NCI-H460 (cell line): ENCODE measurements at places on chromosomes 6 and 20.
A peak's percentile ranks its signal among the peaks of the same experiment; 100 is the strongest.

GRCh38 chr20:50580016-50580747 is 70.0 kb downstream of the PTPN1 start:
- peak; percentile 66 for DNase-seq

- no peak for DNase-seq
Observed at GRCh38 chr6:17957904-17958620, 29.4 kb downstream of the KIF13A start.

- peak; percentile 39 for DNase-seq
Observed at GRCh38 chr6:100116411-100117194, 122.6 kb upstream of the MCHR2 start.

GRCh38 chr6:89260832-89261231 is 43.7 kb upstream of the GABRR1 start:
- DNase-seq: no peak

DNA sequence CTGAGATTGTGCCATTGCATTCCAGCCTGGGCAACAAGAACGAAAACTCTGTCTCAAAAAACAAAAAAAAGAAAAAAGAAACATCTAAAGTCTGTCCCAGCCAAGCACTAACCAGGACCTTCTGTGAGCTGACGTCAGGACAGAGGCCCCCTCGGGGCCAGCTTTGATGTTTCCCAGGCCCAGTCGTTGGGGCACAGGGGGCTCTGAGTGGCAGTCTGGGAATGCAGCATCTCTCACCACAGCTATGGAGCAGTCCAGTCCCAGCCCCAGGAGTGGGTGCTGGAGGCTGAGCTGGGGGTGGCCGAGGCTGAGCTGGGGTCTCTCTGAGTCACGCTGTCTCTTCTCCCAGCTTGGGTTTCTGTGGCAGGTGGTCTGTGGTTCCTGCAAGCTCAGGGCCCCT is 46.0 kb upstream of the SRF start:
- no peak for DNase-seq

DNA sequence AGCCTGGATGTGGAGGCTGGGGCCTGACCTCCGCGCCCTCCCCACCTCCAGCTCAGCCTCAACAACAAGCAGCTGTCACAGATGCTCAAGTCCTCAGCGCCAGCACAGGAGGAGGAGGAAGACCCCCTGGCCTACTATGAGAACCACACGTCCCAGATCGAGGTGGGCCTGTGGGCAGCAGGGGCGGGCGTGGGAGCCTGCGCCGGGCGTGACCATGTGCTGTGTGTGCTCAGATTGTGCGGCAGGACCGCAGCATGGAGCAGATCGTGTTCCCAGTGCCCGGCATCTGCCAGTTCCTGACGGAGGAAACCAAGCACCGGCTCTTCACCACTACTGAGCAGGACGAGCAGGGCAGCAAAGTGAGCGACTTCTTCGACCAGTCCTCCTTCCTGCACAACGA is 23.5 kb downstream of the UQCC2 start:
- no peak for DNase-seq

DNA sequence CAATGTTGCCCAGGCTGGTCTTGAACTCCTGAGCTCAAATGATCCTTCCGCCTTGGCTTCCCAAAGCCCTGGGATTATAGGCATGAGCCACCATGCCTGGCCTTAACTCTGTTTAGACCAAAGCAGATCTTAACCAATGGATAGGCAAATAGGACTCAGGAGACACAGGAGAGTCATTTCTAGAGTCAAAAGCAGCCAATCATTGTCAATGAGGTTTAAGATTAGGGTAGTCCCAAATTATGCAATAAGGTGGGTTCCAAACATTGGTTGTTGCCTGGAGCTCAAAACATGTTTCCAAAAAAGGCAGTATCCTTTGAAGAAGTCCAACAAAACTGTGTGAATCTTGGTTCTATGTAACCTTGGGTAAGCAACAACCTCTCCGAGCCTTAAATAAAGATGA is 95.7 kb upstream of the JARID2 start:
- no peak for DNase-seq

- no peak for DNase-seq
Observed at GRCh38 chr6:7719364-7719850, 6.5 kb upstream of the BMP6 start.

GRCh38 chr6:156943816-156944215 is 166.6 kb downstream of the ARID1B start:
- no peak for DNase-seq

- DNase-seq: no peak
Observed at GRCh38 chr6:4017834-4018170, 61.1 kb downstream of the FAM217A start.

GRCh38 chr6:42294759-42295158 is 77.1 kb upstream of the MRPS10 start:
- no peak for DNase-seq

DNA sequence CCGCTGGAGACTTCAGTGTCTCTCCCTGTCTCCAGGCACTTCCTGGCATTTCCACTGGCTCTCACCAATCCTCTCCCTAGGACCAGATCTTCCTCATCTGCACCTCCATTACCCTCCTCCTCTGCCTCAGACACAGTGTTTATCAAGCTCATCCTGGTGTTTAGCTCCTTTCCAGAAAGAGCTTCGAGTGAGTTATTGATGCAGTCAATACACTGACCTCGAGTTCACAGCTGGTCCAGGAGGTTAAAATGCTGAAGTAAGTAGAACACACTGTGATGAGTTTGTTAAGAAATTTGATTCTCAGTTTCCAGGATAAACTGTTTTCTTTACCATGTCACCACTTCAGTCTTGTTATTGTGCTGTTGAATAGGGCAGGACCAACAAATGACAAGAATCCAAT is 42.1 kb upstream of the ARMC2 start:
- DNase-seq: no peak

DNA sequence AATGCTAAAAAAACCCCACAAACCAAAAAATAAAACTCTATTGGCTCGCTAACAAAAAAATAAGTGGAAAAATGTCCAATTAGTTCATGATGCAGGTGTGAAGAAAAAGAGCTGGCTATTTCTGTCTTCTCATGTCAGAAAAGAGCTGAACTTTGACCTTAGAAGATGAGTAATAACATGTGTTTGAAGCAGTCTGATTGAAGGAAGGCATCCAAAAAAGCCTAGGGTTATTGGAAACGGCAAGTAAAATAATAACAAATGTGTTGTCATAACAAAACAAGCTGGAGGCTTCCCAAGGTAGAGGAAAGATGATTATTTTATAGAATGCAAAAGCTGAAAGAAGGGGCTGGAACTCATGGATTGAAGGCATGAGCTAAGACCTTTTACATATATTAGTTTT is 94.4 kb upstream of the FAM184A start:
- no peak for DNase-seq

- no peak for DNase-seq
Observed at GRCh38 chr6:157906537-157907061, 75.1 kb upstream of the SYNJ2 start.

- DNase-seq: no peak
Observed at GRCh38 chr6:147564556-147564955, 56.1 kb downstream of the SAMD5 start.

DNA sequence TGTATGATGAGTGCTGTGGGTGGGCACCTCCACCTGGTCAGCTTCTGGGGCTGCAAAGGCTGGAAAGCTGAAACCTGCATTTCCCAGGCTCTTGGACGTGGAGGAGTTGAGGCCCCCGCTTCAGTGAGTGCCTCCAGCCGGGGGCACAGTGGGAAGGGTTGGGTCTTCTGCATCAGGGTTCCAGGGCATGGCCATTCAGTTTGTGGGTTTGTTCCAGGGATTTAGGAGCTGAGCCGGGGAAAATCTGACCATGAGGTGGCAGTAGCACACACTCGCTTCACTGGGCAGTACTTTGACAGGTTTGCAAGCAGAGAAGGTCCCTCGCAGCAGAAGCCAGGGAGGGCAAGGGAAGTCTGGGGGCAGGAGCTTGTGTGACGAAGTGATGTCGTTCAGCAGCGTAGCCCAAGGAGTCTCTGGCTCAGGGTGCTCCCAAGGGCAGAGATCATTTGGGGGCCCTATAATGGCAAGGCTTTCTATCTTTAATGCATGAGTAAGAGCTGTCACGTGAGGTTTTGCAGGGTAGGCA is 69.5 kb upstream of the SULF2 start:
- peak; percentile 45 for DNase-seq

- no peak for DNase-seq
Observed at GRCh38 chr6:105179244-105180065, at the start of gene POPDC3. Gene POPDC3 (minus strand): TSS chr6:105180014. CDS start chr6:105161909, 18,105 bp downstream.

- DNase-seq: no peak
Observed at GRCh38 chr6:69362209-69362608, 434.6 kb downstream of the LMBRD1 start.

GRCh38 chr6:125144822-125145221 is 8.8 kb upstream of the TPD52L1 start:
- DNase-seq: no peak

DNA sequence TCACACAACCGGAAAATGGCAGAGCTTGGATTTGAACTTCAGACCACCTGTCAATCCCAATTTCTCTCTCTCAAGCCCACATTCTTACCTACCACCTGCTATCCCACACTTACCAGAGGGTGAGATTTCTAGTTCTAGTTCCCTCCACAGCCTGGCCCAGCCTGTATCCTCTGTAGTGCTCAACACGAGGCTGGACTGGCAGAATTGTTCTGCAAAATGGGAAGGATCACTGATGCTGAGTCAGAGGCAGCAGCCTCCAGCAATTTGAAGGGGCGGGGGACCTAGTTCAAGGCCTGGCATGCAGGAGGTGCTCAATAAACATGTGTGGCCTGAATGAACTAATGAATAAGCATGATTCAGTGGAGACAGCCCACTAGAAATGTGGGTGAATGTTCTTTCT is 53.6 kb upstream of the TTPAL start:
- DNase-seq: no peak

GRCh38 chr20:2619961-2620595 is 32.4 kb upstream of the NOP56 start:
- no peak for DNase-seq

DNA sequence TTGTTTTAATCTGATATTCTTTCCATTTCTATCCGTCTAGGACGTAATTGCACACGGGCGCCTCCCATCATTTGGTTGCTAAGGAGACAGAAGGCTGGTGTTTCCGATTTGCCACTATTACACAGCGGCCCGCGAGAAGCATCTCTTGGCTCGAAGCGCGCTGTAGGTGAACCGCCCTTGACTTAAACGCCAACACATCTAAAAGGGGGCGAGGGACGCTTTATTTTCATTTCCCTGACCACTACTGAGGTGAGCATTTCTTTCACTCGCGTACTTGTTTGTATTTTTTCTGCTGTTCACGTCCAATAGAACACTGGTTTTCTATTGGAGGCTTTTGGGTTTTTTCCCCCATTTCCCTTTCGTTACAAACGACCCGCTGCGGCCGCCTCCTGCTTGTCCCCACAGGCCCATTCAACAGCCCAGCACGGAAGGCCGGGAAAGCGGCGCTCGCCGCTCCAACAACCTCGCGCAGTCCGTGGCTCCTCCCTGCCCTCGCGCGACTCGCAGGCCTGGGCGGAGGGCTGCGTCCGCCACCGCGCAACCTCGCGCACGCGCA is 505 bp upstream of the WRNIP1 start:
- DNase-seq: no peak

GRCh38 chr20:17511401-17511800 is 19.8 kb downstream of the BFSP1 start:
- no peak for DNase-seq

GRCh38 chr6:56959938-56960337 is 5.0 kb downstream of the BEND6 start:
- DNase-seq: no peak

GRCh38 chr6:157688275-157688959 is 134.6 kb upstream of the SNX9 start:
- no peak for DNase-seq

GRCh38 chr20:60986506-60987156 is 265.4 kb upstream of the CDH4 start:
- no peak for DNase-seq

- DNase-seq: no peak
Observed at GRCh38 chr20:31836853-31837608, 8.4 kb downstream of the FOXS1 start.

- no peak for DNase-seq
Observed at GRCh38 chr20:33431797-33432381, 11.7 kb downstream of the SNTA1 start.

GRCh38 chr20:461254-462198 is 807 bp downstream of the TBC1D20 start:
- no peak for DNase-seq

DNA sequence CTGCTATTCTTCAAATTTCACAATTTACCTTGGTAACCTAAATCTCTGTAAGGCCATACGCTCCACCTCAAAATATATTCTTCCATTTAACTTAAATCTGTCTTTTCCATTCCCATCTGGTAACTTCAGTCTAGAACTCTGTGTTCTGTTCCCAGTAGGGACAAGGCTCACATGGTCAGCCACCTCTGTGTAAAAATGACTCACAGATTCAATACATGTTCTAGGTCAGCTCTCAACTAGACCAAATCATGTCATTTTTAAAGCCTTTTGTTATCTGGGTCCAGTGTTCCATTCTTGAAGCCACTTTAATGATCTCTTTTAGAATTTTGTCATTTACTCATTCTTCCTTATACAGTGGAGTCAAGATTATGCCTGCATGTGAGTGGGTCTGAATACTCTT is 315.6 kb upstream of the CITED2 start:
- DNase-seq: no peak

DNA sequence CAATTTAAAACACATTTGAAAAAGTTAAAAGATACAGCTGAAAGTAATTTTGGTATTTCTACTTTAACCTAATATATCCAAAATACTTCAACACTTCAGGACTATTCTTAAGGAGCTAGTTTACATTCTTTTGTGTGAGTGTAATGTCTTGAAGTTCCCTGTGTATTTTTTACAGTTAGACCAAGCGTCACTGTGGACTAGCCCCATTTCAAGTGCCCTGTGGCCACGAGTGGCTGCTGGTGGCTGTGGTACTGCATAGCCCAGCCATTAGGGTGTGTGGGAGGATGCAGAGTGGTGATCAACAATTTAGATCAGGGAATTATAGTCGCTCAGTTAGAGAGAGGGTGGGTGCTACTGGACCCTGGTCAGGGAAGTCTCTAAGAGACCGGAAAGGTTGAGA is 869 bp upstream of the CST5 start:
- DNase-seq: no peak

GRCh38 chr6:157656437-157656997 is 166.5 kb upstream of the SNX9 start:
- no peak for DNase-seq

GRCh38 chr6:151376440-151376839 is 14.9 kb downstream of the ZBTB2 start:
- no peak for DNase-seq

DNA sequence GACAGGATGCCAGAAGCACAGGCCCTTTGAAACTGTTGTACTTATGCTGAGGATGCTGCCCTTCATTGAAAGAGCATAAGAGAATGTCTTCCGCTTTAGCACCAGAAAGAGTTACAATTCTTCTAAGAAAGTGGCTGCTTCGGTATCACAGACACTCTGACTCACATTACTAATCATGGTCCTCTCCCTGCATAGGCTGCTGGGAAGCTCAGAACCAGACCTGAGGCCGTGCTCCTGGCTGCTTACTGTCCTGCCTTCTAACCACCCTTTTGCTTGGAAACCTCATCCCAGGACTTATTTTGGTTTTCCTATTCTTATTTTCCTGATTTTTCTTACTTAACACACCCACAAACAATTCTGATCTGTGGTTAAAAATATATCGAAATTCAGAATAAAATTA is 22.9 kb downstream of the LYRM4 start:
- DNase-seq: no peak
